ENCODE measurements at places on chromosomes 12 and 14. TPM values are rescaled to one million over a fixed set of nuclear protein-coding genes. Genes with fewer than 3 reads are reported as not detected.

GRCh38 chr14:56885825-56886224, 75.5 kb upstream of the OTX2 start:
- DNase-seq: no peak

Gene RIC8B
- 13.3 TPM for total RNA-seq

GRCh38 chr14:39303115-39303514, 69.4 kb downstream of the MIA2 start:
- DNase-seq: no peak

DNA sequence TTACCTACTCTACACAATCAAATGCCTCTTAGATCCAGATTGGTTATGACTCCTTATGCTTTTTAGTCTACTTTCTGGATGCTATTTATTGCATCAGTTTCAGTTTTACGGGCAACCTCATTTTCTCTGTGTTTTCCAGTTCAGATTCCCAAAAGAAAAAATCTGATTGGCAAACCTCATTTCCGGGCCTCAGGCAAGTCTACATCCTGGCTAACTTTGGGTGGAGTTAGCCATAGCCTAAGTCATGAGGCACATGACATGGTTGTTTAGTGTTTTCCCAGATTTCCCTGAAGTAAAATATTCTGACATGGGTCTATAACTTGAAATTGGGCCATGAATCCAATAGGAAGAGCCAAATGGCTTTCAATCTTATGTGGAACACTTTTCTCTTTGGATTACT, 339.7 kb downstream of the NUAK1 start:
- DNase-seq: no peak

Gene GLI1
- total RNA-seq: 5.9 TPM

- DNase-seq: no peak
Measured at GRCh38 chr14:56562883-56563282, 16.7 kb upstream of the TMEM260 start.

- DNase-seq: no peak
Measured at GRCh38 chr12:53267306-53267998, 647 bp upstream of the ESPL1 start.

All from hepatocyte (in vitro differentiated cells).